T follicular helper cell (primary cell): ENCODE measurements at places on chromosomes 7 and 10.

DNA sequence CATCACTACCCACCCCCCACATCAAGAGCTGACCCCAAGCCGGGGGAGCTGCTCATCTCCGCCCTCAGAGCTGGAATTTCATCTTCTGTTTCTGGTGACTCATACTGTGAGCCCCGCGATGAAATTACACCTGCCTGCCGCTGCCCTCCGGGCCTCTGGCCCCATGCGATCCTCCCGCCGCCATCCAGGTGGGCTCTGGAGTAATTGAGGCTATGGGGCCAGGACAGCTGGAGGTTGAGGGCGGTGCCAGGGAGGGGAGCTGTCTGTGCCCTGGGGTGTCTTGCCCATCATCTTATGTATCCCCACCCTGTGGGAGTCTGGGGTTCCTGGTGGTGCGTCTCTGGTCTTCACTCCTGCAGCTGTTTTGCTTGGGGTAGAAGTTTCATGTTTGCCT is 9.0 kb downstream of the GTF2IRD1 start:
- no peak for DNase-seq

- no peak for DNase-seq
Measured at GRCh38 chr7:135233570-135233969, at the start of gene STRA8. Gene STRA8, plus strand, starts transcription at chr7:135233838. Its CDS starts 6,687 bp downstream, at chr7:135240525.

GRCh38 chr7:23291957-23292560 is 7.1 kb upstream of the MALSU1 start:
- DNase-seq: no peak

- no peak for DNase-seq
Measured at GRCh38 chr10:58356756-58357155, 21.9 kb downstream of the UBE2D1 start.

DNA sequence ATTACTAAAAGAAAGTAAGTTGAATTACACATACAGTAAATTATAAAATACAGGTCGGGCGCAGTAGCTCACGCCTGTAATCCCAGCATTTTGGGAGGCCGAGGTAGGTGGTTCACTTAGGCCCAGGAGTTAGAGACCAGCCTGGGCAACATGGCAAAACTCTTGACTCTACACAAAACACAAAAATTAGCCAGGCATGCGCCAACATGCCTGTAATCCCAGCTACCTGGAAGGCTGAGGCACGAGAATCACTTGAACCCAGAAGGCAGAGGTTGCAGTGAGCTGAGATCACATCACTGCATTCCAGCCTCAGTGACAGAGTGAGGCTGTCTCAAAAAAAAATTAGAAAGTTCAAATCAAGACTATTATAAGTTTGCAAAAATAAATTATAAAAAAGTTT is 174.9 kb downstream of the GALNT11 start:
- DNase-seq: no peak

GRCh38 chr10:117945651-117946050 is 101.1 kb downstream of the RAB11FIP2 start:
- no peak for DNase-seq

DNA sequence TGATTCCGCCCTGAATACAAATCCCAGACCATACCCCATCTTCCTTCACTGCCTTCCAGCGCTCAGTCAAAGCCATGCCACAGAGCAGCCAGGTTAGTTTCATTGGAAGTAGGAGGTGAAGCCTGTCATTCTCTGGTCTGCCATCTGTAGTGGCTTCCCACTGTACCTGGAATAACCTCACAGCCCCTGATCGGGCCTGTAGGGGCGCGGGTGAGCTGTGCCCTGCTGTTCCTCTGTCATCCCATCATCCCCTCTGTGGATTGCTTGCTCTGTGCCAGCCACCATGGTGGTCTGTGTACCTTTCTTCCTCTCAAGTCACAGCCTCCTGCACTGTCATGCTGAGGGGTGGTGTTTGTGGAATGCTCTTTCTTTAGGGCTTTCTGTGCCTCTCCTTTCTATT is 155.1 kb downstream of the ZNF22 start:
- no peak for DNase-seq

DNA sequence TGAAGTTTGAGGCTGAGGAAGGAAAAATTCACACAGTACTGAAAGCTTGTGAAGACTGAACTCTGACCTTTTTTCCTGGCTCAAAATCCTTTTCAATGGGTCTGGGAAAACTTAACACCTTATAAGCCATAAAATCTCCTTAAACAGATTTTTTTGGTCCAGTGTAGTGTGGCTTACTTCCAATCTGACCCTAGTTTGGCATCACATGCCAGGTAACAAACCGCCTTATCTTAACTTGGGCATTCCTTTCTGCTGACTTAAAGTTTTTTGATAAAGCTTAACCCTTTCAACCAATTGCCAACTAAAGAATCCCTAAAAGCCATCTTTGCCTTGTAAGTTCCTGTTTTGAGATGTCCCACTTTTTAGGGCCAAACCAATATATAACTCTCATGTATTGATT is 13.2 kb upstream of the ITPRID1 start:
- no peak for DNase-seq

DNA sequence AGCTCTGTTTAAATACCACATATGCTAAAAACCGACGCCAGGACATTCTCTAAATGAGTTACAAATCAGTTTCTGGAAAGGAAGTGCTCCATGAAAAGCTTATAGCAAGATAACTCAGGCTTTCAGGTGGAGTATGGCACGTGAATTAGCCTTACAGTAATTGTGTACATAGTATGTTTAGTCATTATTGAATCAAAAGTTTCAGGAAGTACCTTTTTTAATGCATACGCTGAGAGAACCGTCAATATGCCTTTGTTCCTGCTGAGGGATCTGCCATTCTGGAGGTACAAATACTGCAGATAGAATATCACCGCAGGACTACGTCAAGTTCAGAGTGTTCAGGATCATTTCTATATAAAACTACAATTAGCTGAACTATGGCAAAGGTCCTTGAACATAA is 45.7 kb downstream of the ANKMY2 start:
- DNase-seq: no peak

DNA sequence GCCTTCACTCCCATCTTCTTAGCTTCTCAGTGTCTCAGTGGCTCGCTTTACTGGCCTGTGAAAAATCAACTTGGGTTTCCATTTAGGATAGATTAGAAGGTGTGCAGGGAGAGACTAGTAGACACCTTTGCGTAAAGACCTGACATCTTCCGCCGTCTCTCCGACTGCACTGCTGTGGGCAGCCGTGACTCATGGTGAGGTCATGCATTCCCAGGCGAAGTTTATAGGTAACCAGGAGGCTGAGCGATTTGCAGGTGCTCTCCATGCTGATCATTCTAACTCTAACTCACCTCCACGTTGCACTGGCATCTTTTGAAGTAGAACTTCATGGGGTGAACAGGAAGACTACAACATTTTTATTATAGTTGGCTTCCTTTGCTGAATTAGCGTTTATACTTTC is 68.0 kb upstream of the ZNF438 start:
- DNase-seq: no peak

DNA sequence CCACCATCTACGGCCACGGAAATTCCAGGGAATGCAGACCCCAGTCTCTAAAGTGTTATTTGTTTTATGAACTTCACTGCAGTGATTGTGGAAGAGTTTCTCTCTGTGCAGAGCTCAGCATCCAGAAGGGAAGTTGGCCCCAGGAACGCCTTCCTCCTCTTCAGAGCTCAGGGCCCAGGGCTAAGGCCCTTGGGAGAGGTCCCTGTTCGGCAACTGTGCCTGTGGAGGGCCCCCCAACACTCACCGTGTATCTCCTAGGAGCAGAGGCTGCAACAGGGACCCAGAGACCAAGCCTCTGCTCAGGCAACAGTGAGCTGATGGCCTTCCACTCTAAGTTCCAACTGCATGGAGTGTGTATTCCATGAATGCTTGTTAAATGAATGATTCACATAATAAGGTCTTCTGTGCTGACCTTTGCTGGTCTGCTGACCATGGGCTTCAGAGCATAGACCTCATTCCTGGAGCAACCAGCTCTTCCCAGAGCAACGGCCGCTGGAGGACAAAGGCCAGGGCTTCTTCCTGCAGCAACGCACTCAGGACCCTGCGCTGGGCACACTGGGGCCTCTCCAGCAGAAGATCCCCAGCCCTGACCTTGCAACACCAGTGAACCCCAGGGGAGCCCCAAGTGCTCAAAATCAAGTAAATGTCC is 7.7 kb downstream of the DIP2C start:
- DNase-seq: no peak

- no peak for DNase-seq
Measured at GRCh38 chr7:70113536-70113935, 515.3 kb downstream of the AUTS2 start.

- DNase-seq: no peak
Measured at GRCh38 chr10:82813856-82814255, 938.9 kb downstream of the NRG3 start.

DNA sequence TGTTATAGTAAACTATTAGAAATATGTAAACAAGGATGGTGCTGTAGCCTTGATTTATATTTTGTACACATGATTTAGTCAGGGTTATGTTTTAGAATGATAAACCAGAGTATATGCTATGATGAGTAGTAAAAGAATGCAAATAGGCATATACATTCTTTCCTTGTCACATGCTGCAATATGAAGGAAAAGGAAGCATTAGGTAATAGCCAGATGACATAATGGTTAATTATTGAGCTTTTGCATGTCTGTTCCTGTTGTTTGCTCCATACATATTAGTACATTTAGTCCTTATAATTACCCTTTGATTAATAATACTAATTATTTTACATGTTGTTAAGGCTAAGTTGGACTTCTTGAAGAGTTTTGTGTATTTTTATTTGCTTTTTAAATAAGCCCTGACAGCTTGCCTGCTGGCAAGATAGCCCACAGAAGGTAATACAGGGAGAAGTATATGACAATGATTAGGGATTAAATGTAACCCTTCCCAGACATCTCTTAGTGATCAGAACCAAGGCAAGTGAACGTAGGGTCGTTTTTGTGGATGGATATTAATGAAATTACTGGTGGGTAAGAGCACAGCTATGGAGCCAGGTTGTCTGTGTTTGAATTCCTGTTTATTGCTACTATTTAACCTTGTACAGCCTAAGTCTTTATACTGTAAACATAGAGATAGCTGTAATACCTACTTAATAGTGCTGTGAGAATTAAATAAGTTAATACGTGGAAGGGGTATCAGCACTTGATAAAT is 68.4 kb downstream of the PHTF2 start:
- DNase-seq: no peak
